ENCODE measurements at places on chromosomes 13 and 19. TPM values are rescaled to one million over a fixed set of nuclear protein-coding genes. Genes with fewer than 3 reads are reported as not detected.

BRME1 gene
- total RNA-seq, result 1.7 TPM

MLLT1 gene
- total RNA-seq, result 35.6 TPM

FAM83E gene
- total RNA-seq, result 0.76 TPM

HCST gene
- 104 TPM for total RNA-seq

CPB2 gene
- not detected for total RNA-seq

ZFP82 gene
- 2.9 TPM for total RNA-seq

PNMA8B gene
- total RNA-seq, result not detected

CPAMD8 gene
- 2.3 TPM for total RNA-seq

MKNK2 gene
- 340 TPM for total RNA-seq

FUT3 gene
- total RNA-seq, result not detected
